Activated T-helper 1 cell treated with Interleukin-2 at 50 U/mL for 16 hours (primary cell): ENCODE measurements at places on chromosomes 13 and 19.

GRCh38 chr13:26688980-26689379, 71.6 kb downstream of the GPR12 start:
- DNase-seq = no peak

- DNase-seq = no peak
Observed at GRCh38 chr13:72384186-72384823, 343.1 kb downstream of the MZT1 start.

DNA sequence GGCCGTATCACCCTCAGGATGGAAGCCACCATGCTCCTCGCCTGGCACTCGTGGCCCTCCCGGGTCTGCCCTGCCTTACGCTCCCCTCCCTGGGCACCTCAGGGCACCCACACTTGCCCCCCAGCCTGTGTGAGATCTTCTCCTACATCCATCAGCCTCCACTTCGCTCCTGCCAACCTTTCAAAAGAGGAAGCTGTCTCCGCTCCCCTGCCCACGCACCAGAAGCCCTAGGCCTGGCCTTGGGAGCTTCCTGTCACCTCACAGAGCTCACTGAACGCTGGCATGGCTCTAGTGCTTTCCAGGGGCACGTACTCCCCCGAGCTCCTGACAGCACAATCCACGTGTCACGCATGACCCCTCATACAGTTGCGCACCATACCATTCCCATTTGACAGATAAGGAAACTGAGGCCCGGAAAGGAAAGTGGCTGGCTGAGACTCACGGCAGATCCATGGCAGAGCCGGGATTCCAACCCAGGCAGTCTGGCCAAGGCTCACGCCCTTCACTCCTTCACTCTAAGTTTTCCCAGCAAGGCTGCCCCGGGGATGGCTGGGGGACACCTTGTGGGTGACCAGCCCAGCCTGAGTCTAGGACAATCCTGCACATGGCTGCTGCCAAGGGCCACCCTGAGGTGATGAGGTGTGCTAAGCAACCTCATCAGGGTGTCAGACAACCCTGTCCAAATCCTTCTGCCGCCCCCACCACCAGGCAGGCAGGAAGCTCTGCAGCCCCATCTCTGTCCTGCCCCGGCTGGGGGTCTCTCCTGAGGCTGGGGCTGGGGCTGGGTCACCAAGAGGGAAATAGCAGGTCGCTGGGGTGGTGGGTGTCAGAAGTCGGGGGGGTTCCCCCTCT, 19.3 kb downstream of the PPP1R12C start:
- no peak for DNase-seq

GRCh38 chr19:44927746-44928145, 13.3 kb downstream of the APOC1 start:
- DNase-seq = no peak

GRCh38 chr13:85141401-85141800, 657.8 kb downstream of the SLITRK6 start:
- DNase-seq = no peak

GRCh38 chr13:36352350-36352749, 6.2 kb upstream of the SPART start:
- no peak for DNase-seq

GRCh38 chr13:95749545-95749944, 72.6 kb downstream of the DNAJC3 start:
- DNase-seq = no peak

DNA sequence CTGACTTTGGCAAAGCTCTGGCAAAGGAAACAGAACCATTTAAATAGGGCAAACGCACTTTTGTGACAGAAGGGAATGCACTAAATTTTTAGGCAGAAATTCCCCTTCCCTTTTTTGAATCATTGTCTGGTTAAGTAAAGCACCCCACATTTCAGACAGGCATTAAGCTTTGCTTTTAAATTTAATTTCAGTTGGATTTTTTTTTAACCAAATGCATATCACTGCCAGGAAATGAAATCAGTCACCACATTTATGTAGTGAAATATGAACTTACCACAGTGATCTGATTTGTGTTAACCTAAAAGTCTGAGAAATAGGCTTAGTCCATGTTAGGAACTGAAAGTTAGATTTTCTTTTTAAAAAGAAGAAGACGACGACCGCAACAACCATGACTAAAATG, 10.8 kb downstream of the GPR183 start:
- DNase-seq = no peak

GRCh38 chr13:73672492-73672891, 461.7 kb downstream of the KLF12 start:
- no peak for DNase-seq

- DNase-seq = no peak
Observed at GRCh38 chr13:60467098-60467497, 70.1 kb downstream of the TDRD3 start.

GRCh38 chr13:80586356-80586755, 245.4 kb upstream of the SPRY2 start:
- no peak for DNase-seq

- no peak for DNase-seq
Observed at GRCh38 chr13:64158908-64159307, 2743.3 kb upstream of the PCDH20 start.

GRCh38 chr19:49876422-49877019, 634 bp downstream of the AKT1S1 start:
- DNase-seq = peak; percentile 96

- no peak for DNase-seq
Observed at GRCh38 chr13:26485786-26486185, 71.7 kb upstream of the WASF3 start.

- no peak for DNase-seq
Observed at GRCh38 chr19:42272989-42273406, 3.9 kb downstream of the CIC start.

DNA sequence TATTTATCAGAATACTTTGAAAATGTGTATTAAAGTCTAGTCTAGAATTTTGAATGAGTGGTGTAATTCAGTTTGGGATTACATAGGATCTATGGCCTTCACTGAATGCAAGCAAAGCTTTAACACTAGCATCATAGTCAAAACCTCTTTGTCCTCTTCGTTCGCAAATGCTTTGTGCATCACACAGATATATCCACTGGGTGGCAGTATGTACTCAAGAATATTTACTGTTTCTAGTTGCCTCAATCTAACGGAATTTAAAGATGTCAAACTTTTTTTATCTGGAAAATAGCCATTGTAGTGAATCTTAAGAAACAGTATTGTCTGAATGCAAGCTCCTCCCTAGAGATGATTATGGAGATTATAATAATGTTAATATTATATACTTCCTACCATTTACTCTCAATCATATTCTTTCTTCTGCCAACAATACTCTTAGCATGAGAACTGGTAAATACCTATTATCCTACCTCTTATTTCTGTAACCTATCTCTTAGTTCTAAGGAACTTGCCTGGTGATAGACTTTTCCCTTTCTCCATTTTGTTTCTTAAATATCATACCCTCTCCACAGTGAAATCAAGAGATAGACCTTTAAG, 25.8 kb downstream of the LACC1 start:
- no peak for DNase-seq

DNA sequence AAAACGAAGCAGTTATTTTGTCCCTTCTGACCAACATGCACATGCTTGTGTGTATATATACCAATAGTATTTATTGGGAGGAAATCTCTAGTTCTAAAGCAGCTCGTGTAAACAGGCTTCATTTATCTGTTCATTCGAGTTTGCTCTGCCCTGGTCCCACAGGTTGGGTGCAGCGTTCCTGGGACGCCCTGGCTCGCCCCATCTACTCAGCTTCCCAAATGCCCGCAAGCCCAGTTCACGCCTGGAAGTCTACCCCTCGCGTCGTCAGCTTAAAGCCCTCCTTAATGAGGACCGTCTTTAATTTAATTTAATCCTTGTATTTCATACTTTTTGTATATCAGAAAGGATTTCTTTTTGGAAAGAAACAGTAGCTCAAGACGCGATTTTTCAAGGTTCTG, 604 bp downstream of the THSD1 start:
- no peak for DNase-seq

DNA sequence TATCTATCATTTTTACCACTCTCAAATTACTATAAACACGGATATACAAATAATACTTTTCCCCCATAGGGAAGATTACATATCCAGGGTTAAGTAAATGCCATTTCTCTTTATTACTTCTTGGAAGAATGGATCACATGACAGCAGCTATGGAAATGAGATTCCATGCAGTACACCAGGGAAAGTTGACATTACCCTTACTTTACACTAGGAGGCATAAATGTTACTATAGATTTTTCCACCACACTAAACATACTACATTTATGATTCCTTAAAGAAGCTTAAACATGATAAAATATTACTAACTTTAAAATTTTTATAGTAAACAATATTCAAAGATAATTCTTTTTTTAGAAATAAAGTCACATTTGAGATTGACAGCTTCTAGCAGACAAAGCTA, 611.4 kb downstream of the PCDH9 start:
- no peak for DNase-seq

GRCh38 chr19:15635016-15635805, 5.5 kb upstream of the CYP4F3 start:
- no peak for DNase-seq

- no peak for DNase-seq
Observed at GRCh38 chr13:50850445-50850844, 7.0 kb upstream of the DLEU7 start.

DNA sequence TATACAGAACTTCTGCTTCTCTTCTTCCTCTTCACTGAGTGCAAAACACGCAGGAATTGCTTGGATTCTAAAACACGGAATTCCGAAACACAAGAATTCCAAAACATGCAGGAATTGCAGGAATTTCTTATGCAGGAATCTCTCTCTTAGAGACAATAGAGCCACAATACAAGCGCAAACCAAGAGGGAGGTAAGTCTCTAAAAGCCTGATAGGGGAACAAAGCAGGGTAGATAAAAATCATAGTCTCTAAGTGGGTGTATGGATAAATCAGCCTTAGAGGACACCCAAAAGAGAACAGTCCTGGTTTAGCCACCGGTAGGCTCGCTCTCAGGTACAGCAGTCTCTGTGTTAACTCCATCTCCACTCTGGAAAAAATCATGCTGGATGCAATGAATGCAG, 112.9 kb downstream of the LHFPL6 start:
- DNase-seq = no peak

DNA sequence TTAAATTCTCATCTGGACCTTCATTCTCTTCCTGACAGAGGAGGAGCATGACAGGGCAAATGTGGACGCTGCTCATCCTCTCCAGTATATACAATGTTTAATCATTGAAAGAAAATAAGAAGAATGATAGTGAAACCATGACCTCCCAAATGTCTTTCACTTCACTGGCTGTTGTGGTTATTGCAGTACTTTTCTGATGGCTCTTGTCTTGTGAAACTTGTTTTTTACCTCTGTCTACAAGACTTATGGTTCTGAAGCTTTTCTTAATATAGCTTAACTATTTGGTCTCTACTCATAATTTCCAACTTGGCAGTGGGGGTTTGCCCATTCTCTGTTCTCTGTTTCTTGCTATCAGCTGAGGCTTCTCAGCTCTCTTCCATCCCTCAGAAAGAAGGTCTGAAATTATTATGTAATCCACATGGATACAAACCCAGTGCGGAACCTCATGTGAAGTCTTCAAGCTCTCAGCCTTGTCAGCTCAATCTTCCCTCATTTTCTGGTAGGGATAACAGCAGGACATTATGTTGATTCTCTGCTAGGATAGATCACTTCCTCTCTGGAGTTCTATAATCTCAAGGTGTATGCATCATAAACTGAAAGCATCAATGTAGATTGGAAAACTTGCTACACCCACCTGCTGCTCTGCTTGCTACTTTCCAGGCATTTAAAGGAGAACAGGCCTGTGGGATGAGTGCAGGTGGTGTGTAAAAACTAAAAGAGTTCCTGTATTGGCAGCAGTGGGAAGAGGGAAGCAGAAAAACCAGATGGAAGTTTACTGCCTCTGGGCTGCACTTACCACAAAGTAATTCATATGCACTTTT, 250.3 kb upstream of the HTR2A start:
- DNase-seq = no peak

GRCh38 chr13:77465603-77466195, 69.8 kb upstream of the SCEL start:
- no peak for DNase-seq

DNA sequence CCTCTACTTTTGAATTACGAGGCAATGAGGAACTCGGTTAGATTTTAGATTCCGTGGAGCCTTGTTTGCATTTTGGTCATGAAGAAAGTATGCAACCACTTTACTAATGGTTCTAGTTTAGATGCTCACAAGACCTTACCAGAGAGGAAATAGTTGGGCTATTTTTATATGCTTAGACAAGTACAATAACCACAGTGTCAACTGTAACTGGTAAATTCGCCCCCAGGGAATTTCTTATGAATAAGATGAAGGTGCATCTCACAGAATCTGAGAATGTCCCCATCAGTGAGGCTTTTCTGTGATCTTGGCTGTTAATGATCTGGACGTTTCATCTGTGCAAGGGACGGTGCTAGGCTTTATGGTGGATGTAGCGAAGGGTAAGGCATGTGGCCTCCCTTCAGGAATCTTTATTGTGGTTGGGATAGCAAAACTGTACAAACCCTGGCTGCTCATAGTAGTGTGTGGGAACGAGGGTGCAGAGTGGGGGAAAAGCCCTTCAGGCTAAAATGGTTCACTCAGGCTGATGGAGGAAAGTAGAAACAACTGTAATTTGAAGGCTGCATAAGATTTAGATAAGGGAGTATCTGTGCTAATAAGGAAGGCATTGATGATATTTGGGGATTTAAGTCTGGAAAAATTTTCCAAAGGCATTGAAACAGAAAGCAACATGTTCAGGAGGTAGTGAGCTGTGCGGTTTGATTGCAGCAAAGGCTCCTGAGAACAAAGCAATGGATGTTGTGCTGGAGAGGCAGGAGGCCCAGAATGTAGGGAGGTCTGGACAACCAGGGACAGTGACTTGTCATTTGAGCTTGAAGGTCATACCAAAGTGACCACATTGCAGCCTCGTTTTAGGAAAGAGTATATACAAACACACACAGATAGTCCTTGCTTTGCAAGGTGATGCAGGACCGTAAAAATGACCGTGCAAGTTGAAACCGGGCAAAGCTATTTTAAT, 28.4 kb downstream of the UBAC2 start:
- no peak for DNase-seq

DNA sequence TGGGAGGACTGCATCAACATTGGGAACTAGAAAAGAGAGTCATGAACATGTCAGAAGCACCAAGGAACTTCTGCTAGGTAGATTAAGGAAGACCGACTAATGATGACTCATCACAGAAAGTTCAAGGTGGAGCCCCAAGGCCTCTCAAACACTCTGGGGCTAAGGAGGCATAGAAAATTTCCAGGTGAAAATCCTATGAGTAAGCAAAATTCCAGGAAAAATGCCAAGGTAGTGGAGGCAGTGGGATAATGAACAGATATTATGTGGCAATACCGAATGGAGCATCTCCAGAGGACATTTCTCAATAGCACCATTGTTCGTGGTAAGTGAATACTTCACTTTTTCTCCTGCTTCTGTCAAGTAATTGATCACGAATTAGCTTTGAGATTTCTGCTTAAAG, 336.5 kb downstream of the MZT1 start:
- no peak for DNase-seq
